ENCODE measurements at places on chromosomes 16 and 17.

GRCh38 chr16:85746460-85747215, 4.3 kb downstream of the C16orf74 start:
- no peak for DNase-seq

DNA sequence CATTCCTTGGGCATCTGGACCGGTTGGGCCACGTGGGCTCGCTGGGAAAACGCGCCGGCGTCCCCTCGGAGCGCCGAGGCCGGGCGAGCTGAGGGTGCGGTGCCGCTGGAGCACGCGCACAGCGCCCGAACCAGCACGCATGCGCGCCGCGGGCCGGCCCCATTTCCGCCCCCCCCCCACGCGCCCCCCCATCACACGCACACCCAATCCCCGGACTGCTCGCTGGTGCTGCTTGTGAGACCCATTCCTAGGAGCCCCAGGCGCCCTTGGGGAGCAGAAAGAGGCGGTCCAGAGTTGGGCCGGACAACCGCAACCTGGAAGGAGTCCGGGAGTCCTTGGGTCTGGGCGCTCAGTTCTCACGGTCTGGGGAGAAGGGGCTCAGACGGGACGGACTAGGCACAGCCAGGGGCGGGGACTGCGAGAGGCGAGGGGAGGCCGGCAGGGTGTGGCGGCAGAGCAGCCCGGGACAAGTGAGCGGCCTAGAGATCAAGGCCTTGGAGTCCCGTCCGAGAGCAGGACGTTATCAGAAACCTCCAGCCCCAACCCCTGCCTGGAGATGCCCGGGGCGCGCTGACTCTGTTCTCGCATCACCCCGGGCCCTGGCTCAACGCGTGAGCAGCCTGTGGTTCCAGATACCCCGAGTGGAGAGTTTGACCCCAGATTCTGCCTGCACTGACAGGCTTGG, 6.0 kb upstream of the CBX8 start:
- no peak for DNase-seq

GRCh38 chr17:83029571-83029970, 49.8 kb upstream of the METRNL start:
- no peak for DNase-seq

DNA sequence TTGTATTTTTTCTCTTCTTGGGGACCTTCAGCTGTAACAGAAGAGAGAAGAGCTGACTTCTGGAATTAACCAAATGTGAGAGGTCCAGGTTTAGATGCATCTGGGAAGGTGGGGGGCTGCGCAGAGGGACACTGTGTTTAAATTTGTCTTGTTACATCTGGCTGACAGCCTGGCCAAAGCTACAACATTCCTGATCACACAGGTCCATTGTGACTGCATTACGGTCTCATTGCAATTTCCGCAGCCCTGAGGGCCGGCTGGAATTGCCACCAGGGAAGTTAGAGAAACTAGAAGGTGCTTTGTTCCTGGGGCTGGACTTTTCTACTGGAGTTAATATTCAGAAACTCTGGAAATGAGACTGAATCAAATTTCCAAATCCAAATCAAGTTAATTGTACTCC, 37.9 kb upstream of the LRRC75A start:
- no peak for DNase-seq

- DNase-seq = no peak
These were observed 1011.6 kb downstream of the KCNJ18 start for GRCh38 chr17:22703786-22704441.

- DNase-seq = no peak
These were observed 8.4 kb downstream of the C16orf95 start for GRCh38 chr16:87308826-87309225.

DNA sequence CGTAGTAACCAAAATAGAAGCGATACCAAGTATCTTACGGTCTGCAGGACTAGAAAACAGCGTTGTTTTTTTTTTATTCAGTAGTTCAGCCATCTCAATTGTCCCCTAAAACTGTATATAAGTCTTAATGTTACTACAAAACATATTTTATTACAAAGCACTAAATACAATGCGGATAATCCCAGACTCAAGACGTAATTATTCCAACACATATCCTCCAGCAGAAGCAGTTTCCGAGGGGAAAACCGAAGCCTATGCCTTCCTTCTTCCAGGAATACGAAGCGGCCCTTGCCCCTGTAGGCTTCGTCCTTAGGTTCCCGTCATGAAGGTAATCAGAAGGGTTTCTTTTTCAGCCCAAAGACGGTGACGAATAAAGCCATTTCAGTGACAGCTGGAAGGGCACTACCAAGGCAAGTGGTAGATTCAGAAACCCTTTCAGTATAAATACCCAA, 2.3 kb downstream of the TMEM107 start:
- DNase-seq = no peak

- DNase-seq = no peak
These were observed 88.9 kb downstream of the ASIC2 start for GRCh38 chr17:33204156-33204555.

DNA sequence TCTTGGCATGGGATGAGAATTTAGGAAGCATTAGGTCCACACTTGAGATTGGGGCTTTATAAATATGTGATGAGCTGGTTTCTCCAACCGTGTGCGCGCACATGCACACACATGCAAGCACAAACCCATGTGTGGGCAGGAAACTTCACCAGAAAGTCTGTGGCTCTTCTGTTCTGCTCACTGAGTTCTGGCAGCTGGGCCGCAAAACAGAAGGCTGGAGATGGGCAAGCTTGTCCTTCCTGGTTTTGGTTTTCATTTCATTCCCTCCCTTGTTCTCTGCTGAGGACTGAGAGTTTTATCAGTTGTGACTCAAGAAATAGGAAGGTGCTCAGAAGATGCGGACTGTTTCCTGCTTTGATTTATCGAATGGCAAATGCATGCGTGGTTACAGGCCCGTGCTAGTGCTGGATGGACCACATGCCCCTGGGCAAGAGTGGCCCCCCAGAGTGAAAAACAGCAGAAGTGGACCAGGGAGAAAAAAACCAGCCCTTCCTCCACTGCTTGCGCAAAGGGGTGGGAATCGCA, 14.1 kb downstream of the MAP3K14 start:
- no peak for DNase-seq

DNA sequence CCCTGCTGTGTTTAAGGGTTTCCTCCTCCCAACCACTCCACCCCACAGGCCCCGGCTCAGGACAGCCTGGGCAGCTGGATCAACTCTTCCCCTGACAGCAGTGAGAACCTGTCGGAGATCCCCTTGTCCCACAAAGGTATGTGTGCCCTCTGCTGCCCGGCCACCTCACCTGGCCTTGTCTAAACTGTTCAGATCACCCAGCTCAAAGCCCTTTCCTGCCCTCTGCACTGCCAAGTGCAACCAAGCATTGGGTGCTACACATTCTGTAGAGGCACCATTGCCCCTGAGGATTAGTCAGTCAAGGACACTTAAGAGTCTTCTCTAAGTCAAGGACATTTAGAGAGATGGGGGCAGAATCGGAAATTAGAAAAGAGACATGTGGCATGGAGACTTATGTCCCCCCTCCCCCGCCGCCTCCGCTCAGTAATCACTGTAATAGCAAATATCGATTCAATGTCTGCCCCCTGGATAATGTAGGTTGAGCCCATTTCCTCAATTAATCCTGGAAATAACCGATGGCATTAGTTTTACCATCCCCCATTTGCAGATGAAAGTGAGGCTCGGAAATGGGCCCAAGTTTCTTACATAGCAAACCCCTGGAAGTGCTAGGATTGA, 8.1 kb downstream of the BTBD17 start:
- DNase-seq = no peak

DNA sequence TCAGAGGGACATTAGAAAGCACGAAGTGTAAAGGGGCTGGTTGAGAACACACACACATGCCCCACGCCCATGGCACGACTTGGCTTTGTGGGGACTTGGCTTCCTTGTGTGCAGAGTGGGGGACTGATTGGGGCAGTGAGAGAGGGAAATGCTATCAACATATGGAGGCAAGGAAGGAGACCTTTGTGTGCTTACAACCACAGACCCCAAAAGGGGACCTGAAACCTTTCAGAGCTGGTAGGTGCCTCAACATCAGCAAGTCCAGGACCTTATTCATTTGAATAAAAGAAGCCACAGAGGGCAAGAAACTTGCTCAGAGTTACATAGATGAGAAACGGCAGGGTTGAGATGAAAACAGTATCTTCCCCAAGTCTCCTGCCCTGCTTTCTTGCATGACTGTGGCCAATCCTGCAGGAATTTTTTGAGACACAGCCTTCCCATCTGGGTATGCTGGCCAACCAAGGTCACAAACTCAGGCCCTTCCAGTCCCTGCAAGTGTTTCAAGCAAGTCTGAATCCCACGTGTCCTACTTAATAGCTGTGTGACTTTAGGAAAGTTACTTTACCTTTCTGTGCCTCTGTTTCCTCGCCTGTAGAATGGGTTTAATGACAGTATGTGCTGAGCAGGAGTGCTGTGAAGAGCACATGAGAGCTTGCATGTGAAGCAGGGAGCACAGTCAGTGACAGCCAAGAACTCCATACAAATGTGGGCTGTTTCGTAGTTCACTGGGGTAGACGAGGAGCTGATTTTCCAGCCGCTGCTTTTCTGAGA, 26.2 kb downstream of the C16orf78 start:
- DNase-seq = no peak

GRCh38 chr17:80444644-80444979, 29.6 kb downstream of the ENDOV start:
- DNase-seq = no peak

DNA sequence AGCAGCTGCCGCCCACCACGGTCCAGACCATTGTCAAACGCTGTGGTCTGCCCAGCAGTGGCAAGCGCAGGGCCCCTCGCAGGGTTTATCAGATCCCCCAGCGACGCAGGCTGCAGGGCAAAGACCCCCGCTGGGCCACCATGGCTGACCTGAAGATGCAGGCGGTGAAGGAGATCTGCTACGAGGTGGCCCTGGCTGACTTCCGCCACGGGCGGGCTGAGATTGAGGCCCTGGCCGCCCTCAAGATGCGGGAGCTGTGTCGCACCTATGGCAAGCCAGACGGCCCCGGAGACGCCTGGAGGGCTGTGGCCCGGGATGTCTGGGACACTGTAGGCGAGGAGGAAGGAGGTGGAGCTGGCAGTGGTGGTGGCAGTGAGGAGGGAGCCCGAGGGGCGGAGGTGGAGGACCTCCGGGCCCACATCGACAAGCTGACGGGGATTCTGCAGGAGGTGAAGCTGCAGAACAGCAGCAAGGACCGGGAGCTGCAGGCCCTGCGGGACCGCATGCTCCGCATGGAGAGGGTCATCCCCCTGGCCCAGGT, 13.0 kb downstream of the SLC52A1 start:
- DNase-seq = no peak

DNA sequence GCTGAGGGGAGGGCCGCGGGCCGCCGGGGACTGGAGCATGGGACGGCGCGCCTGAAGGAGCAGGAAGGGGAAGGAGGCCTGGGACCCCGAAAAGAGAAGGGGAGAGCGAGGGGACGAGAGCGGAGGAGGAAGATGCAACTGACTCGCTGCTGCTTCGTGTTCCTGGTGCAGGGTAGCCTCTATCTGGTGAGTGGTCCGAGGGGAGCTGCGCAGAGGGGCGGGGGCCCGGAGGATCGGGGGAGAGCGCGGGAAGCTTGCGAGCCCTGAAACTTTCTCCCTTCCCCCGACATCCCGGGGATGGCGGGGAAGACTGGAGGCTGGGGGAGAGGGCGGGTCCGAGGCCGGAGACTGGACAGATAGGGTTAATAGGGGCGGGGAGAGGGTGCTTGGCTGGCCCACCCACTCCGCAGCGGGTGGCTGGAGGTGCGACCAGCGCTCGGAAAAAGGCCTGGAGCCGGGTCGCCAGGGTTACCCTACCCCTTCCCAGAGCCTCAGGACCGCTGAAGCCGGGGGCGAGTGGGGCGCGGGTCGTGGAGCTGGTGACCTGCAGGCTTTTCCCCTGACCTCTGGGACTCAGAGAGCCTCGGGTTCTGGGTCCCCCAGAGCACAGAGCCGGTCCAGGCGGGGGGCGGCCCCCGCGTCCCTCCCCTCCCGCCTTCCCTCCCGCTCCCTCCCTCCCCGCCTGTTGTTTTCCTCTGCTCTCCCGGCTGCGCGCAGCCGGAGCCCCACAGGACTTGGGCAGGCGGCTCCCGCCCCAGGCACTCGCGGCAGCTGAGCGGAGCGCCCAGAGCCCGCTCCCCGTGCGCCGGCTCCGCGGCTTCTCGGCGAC, 631 bp downstream of the NXPH3 start:
- peak; percentile 84 for DNase-seq

GRCh38 chr16:85428168-85428898, 184.8 kb upstream of the GSE1 start:
- DNase-seq = peak; percentile 34

GRCh38 chr16:28879841-28880588, 1.7 kb downstream of the ATP2A1 start:
- peak; percentile 86 for DNase-seq

DNA sequence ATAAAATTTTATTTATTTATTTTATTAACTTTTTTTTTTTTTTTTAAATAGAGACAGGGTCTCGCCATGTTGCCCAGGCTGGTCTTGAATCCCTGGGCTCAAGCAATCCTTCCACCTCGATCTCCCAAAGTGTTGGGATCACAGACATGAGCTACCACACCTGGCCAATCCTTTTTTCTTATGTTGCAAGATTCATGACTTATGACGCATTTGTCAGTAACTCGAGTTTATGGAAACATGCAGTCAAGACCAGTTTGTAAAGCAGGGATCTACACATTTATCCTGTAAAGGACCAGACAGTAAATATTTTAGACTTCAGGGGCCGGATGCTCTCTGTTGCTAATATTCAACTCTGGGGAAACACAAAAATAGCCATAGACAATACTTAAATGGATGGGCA, 9.4 kb upstream of the MAP2K6 start:
- DNase-seq = no peak

- no peak for DNase-seq
These were observed 8.3 kb upstream of the ST6GALNAC2 start for GRCh38 chr17:76593959-76594358.

- DNase-seq = no peak
These were observed 40.9 kb downstream of the PIK3R5 start for GRCh38 chr17:8924595-8924994.

Data from cardiac muscle cell (in vitro differentiated cells and primary cell).